ENCODE measurements at places on chromosomes 5 and 9.

DNA sequence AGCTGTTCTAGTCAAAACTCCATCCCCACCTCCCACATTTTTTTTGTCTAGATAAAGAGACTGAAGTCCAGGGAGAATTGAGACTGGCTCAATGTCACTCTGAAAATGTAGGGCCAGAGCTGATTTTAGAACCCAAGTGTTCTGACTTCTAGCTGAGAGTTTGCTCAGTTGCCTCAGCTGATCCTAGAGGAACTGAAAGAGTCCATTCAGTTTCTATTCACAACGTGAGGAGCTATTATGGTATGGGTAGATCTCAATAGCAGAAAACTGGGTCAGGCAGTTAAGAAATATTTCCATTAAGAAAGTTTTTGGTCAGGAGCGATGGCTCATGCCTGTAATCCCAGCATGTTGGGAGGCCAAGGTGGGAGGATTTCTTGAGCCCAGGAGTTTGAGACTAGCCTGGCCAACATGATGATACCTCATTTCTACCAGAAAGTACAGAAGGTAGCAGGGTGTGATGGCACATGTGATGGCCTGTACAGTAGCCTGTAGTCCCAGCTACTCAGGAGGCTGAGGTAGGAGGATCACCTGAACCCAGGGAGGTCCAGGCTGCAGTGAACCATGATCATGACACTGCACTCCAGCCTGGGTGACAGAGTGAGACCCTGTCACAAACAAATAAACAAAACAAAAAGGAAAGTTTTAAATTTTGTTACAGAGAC is 61.7 kb downstream of the GLRA1 start:
- DNase-seq = no peak

DNA sequence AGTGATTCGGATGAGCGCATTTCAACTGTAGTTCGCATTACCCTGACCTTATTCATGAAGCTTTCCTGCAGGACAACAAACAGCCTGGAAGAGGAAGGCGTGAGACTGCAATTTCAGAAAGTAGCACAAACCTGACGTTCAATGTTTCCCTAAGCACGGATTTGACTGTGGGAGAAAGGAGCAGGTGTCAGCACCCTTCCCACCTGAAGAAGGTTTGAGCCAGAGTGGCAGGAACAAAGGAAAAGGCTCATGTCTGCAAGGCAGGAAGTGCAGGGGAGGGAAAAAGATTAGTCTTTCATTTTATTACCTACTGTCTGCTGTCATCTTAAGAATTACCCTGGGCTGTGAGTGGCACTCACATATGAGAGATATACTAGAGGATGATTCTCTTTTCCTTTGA is 114.0 kb downstream of the MED10 start:
- no peak for DNase-seq

DNA sequence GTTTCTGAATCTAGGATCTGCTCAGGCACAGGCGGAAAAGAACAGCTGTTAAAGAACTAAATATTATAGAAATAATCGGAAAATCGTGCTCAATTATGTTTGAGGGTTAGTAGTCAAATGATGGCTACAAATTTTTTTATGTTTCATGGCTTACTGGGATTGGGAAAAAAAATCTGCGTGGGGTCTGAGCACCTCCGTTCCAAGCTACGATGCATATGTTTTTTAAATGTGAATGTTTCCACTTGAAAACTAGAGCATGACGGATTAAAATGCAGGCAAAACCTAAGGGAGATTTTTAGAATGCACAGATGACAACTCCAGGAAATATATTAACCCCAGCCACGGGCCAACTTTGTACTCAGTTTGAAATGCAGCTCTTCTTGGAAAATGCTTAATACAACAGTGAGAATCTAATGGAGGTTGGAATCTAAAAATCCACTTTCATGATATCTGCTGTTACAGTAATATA is 5.3 kb downstream of the OTP start:
- no peak for DNase-seq

DNA sequence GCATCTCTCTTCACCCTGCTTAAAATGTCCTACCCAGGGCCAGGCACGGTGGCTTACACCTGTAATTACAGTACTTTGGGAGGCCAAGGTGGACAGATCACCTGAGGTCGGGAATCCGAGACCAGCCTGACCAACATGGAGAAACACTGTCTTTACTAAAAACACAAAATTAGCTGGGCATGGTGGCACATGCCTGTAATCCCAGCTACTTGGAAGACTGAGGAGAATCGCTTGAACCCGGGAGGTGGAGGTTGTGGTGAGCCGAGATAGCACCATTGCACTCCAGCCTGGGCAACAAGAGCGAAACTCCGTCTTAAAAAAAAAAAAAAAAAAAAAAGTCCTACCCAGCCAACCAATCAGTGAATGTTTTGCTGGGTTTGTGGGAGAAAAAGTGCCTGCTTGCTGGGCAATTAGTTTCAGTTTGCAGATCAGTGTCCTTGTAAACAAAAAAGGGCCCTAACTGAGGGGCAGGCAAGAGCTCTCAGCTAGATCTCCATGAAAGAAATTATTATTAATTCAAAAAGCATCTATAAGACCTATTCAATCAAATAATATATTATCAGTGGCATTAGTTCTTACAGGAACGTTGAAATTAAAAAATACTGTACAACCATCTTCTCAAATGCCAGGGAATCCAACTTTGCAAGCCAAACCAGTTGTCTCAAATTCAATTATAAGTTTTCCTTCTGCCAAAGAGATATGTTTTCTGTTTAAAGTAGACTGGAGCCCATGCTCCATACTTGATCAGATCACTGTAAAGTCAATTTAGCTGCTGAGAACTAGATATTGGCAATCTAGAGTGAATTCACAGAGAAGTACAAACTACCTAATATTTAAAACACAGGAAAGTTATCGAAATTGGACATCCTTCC is 3.9 kb downstream of the MEGF9 start:
- no peak for DNase-seq

DNA sequence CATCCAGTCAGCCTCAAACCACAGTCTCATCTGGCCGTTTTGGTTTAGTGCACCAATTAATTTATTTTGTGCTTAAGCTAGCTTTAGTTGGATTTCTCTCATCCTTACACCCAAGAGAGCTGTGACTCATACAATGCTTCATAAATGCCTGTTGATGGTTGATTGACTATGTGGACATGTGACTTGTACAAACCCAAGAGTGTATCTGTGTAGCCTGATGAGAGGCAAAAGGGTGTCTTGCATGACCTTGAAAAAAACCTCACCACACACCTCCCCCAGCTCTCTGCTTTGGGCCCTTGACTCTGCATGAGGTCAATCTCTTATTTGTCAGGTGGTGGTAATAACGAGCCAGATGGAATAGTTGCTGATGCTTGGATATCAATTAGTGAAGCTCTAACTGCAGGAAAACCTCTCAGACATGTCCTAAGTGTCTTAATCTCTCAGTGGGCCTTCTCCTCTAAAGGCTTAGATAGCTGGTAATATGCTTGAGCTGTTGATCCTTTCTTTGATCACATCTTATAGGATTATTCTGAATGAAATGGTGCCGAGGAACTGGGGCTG is 10.6 kb upstream of the GLRA1 start:
- no peak for DNase-seq

Data from NCI-H1436 (cell line).